ENCODE measurements at places on chromosomes 12 and 14.
A peak's percentile ranks its signal among the peaks of the same experiment; 100 is the strongest.

GRCh38 chr12:6268484-6269157 lies 41.9 kb upstream of the PLEKHG6 start:
- H3K36me3 ChIP-seq: no peaks in the 10 kb centered on the region
- peaks cover 6% of the 10 kb centered on the region for H3K27me3 ChIP-seq
- no peak overlapping the region for H3K4me3 ChIP-seq
- DNase-seq: no peak

- no peak overlapping the region for H3K27ac ChIP-seq
- H3K4me1 ChIP-seq: no peaks in the 10 kb centered on the region
- no peak for DNase-seq
- H3K27me3 ChIP-seq: no peaks in the 10 kb centered on the region
- no peak overlapping the region for H3K4me3 ChIP-seq
Observed at GRCh38 chr14:53501361-53502211, 348.5 kb upstream of the DDHD1 start.

GRCh38 chr12:66823857-66824570 lies 145.1 kb upstream of the GRIP1 start:
- no peak for DNase-seq
- no peaks in the 10 kb centered on the region for H3K36me3 ChIP-seq
- H3K27me3 ChIP-seq: no peaks in the 10 kb centered on the region
- H3K4me3 ChIP-seq: no peak overlapping the region
- H3K4me1 ChIP-seq: peaks cover 12% of the 10 kb centered on the region

DNA sequence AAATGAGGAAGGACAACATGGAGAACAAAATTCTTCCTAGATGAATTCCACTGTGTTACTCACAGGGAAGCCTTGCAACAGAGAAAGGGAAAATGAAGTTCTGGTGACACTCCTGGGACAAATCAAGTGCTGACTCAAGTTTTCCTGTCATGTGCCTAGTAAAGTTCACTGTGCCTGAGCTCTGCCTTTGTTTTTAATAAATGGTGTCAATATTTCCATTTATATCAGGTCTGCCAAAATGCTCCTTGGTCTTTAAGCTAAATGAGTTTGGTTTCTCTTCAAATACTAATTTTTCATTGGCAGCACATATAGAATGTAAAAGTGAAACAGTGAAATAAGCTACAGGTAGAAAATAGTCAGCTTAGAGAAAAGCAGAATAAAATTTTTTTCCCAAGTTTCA lies 33.0 kb downstream of the HIGD1C start:
- H3K27me3 ChIP-seq: no peaks in the 10 kb centered on the region
- DNase-seq: peak; percentile 11
- peak overlapping the region; percentile 77 for H3K27ac ChIP-seq
- peaks cover 17% of the 10 kb centered on the region for H3K36me3 ChIP-seq

GRCh38 chr14:69092840-69093422 lies 60.0 kb downstream of the DCAF5 start:
- no peak overlapping the region for H3K4me3 ChIP-seq
- H3K4me1 ChIP-seq: peaks cover 28% of the 10 kb centered on the region
- H3K27ac ChIP-seq: peak overlapping the region; percentile 7
- DNase-seq: no peak
- H3K27me3 ChIP-seq: no peaks in the 10 kb centered on the region

GRCh38 chr12:15904378-15904920 lies 6.7 kb upstream of the DERA start:
- H3K4me3 ChIP-seq: no peak overlapping the region
- H3K4me1 ChIP-seq: peaks cover under 1% of the 10 kb centered on the region
- H3K27ac ChIP-seq: no peak overlapping the region
